ENCODE measurements at places on chromosomes 2 and 18.

- peak; percentile 81 for DNase-seq
Observed at GRCh38 chr2:98909317-98910211, 26.5 kb downstream of the CRACDL start.

GRCh38 chr2:130813722-130814121, 23.0 kb upstream of the ARHGEF4 start:
- DNase-seq = no peak

DNA sequence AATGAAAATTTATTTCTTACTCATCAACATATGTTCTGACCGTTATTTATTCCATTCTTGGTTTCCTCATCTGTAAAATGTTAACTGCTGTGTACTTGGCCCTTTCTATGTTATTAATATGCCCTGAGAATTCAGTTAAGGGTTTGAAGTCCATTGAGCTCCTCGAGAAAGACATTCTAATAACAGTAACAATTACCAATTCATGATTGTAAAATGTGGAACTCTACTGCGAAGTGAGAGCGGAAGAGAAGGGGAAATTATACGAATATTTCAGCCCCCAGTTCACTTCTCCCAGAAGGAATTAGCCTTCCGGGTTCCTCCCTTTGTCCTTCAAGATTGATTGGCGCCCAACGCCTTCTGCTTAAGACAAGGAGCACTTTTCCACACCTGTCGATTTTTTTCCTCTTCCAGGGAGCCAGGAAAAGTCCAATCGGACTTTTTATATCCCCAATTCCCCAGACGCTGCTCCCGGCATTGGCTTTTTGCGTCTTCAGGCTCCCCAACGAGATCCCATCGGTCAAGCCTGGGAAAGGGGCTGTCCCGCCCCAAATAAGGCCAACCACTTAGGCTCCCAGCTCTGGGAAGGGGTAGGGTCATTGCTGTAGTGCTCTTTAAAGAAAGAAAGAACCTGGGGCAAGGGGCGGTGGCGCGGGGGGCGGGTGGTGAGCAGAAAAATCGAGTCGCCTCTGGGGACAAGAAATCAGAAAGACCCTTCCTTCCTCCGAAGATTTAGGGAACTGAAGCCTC, 1.6 kb downstream of the DSC2 start:
- peak; percentile 40 for DNase-seq

- DNase-seq = no peak
Observed at GRCh38 chr2:207933396-207934065, 91.8 kb downstream of the PLEKHM3 start.

- no peak for DNase-seq
Observed at GRCh38 chr2:235908826-235909225, 259.4 kb downstream of the GBX2 start.

DNA sequence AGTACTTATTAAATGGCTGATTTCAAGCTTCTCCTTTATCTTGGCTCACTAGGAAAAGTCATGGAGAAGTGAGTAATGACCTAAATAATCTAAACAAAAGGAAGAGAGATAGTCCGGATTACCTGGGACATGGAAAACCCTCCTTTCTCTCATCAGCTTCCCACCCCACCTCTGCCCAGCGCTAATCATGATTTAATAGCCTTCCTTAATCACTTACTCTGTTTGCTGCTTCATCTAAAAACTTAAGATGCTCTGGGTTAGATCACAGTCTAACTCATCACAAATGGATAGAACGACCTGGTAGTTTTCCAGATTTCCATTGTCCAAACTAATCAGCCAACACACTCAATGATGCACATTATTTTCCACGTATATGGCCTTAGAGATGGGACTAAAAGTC, 87.8 kb upstream of the THOC1 start:
- DNase-seq = no peak

DNA sequence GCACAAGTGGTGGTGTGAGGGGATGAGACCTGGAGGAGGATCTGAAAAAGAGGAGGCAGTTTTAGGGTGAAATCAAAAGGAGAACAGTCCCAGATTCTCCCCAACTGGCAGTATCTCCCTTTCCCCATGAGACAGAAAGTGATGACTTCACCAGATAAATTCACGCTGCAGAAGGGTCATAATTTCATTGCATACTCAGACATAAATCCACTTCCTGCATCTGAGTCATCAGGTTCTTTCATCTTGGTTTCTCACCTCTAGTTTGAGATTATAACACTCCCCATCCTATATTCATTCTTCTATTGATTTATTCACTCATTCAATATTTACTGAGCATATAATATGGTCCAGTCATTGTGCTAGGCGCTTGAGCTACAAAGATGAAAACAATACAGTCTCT, 64.7 kb downstream of the CCDC148 start:
- no peak for DNase-seq

DNA sequence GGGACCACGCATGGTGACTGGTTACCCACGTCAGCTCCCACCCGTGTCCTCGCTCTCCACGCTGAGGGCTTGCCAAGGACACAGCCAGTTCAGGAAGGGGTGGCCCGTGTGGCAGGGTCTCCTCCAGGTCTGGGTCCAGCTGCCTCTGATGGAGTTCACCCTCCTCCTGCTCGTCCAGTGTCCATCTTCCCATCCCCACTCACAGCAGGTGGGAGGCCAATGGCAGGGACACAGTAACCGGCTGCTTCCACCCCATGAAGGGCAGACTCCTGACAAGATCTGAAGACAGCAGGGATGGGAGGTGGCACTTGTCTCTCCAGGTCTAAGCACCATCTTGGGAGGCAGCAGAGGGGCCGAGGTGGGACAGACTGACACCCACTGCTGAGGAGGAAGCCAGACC, 106.4 kb downstream of the NDUFA10 start:
- DNase-seq = no peak

- peak; percentile 76 for DNase-seq
Observed at GRCh38 chr18:62523631-62524439, 1.0 kb downstream of the ZCCHC2 start.

- no peak for DNase-seq
Observed at GRCh38 chr18:10259901-10260300, 194.5 kb upstream of the APCDD1 start.

DNA sequence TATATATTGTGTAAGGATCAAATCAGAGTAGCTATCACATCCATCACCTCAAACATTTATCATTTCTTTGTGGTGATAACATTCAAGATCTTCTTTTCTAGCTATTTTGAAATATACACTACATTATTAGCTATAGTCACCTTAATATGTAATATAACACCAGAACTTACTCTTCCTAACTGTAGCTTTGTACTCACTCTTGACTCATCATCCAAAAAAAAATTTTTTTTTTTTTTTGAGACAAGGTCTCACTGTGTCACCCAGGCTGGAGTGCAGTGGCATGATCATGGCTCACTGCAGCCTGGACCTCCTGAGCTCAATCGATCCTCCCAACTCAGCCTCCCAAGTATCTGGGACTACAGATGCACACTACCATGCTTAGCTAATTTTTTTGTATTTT, 153.3 kb downstream of the EML6 start:
- DNase-seq = no peak

DNA sequence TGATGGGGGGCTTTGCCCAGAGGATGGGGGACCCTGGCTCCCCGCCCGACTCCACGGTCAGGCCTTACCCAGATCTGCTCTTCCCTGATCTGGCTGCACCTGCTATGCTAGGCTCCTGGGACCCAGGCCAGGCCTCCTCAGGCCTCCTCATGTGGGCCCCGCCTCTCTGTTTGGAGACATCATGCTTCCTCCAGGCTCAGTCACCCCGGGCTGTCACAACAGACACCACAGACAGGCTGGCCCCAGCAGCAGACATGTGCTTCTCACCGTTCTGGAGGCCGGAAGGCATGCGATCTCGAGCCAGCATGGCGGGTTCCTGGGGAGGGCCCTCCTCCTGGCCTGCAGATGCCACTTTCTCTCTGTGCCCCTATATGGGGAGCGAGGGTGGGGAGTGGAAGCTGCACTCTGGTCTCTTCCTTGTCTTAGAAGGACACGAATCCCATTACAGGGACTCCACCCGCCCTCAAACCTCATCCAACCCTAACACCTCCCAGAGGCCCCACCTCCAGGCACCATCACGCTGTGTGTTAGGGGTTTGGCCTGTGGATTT, 10.8 kb upstream of the NEU4 start:
- no peak for DNase-seq

Data from trophoblast cell (in vitro differentiated cells and primary cell).